Kidney glomerular epithelial cell (primary cell): ENCODE measurements at places on chromosomes 11 and 22.

- DNase-seq: no peak
Measured at GRCh38 chr11:123196060-123196714, 1.1 kb upstream of the CLMP start.

GRCh38 chr22:46196278-46196677, 46.0 kb downstream of the PPARA start:
- DNase-seq: no peak

DNA sequence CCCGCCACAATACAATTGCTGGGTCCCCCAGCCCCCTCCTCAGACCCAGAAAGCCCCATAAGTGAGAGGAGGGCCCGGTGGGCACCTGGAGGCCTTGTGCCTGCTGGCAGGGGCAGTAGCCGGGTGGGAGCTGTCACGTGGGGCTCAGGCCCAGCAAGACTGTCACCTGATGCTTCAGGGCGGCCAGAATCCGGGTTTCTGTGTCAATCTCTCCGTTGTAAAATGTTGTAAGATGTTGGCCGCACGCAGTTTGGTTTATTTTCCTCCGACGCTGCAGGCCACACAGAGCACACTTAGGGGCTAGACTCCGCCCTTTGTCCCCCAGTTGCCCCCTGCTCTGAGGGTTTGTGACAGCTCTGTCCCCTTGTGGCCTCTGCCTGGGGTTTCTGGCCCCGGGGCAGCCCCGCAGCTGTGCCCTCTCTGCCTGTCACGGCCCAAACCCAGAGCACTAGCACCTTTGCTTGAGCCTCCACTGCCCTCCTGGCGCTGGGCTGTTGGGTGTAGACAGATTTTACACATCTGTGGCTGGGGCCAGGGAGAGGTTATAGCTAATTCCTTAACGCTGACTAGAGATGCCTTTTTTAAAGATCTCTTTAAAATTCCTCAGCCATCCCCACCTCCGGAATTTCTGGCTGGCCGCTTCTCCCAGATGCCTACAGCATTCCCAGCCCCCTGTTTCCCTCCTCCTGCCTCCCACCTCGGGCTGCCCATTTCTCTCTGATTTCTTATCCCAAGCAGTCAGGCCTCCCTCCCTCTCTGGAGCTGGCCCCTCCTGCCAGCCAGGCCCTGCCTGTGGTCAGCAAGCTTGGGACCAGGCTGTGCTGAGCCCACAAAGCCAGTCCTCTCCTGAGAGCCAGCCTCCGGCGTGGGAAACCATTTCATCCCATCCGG, 3.2 kb upstream of the PRR5 start:
- DNase-seq: peak; percentile 89

DNA sequence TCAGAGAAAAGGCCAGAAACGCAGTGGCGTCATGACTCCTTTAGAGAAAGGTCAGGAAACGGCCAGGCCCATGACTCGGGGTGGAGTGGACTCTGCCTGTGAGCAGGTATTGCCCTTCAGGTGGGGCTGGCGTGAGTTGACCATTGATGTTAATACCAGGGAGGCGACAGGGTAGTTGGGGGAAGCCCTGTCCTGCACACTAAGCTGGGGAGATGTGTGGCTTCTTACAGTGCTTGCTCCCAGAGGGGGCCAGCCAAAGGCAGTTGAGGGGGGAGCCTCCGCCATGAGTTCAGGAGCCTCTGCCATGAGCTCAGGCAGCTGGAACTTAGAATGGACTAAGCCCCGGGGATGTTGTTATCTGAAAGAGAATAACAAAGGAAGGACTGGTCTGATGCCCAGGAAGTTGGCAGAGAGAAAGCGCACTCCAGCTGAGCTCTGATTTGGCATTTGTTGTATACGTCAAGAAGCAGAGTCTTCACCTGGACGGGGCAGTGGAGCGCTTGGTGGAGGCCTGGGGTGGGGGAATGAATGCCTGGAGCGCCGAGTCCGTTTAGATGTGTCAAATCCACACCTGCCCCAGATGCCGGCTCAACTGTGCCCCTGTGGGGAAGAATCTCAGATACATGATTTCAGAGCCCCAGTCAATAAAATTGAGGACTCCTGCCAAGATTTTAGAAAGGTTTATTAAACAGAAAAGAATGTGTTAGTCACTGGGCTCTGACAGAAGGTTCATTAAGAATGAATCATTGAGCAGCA, 222.5 kb downstream of the TBC1D22A start:
- peak; percentile 79 for DNase-seq

DNA sequence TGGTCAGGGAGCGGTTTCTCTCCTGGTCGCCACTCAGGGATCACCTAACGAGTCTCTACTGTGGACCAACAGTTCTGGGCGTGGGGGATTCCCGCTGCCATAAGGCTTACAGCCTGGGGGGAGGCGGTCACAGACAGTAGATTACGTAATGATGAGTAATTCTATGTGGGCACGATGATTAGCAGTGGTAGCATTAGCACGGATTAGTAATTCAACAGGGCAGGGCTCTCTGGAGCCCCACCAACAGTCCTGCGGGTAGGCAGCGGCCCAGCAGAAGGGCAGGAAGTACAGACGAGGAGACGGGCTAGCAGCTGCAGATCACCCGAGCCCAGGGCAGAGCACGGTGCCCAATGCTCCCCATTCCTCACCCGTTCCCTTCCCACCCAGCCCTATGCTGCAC, 3.6 kb downstream of the SHISAL1 start:
- DNase-seq: peak; percentile 93

- DNase-seq: no peak
Measured at GRCh38 chr11:12083380-12083779, 27.0 kb upstream of the MICAL2 start.

GRCh38 chr11:83299681-83300080, 13.5 kb upstream of the CCDC90B start:
- DNase-seq: no peak
